MCF 10A (cell line): ENCODE measurements at places on chromosomes 2 and 18.

GRCh38 chr2:13035866-13036265, 319.1 kb downstream of the TRIB2 start:
- DNase-seq = no peak

DNA sequence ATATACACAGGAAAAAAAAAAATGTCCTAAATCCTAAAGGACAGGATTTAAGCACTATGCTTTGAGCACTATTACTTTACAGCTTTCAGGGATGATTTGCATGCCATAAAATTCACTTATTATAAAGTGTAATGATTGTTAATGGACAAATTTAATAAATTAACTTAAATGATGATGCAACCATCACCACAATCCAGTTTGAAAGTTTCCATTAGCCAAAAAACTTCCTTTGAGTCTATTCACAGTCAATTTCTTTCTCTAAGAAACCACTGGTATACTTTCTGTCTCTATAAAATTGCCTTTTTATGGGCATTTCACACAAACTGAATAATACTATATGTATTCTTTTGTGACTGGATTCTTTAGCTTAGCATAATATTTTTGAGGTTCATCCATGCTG, 111.1 kb upstream of the RIOK3 start:
- DNase-seq = no peak

DNA sequence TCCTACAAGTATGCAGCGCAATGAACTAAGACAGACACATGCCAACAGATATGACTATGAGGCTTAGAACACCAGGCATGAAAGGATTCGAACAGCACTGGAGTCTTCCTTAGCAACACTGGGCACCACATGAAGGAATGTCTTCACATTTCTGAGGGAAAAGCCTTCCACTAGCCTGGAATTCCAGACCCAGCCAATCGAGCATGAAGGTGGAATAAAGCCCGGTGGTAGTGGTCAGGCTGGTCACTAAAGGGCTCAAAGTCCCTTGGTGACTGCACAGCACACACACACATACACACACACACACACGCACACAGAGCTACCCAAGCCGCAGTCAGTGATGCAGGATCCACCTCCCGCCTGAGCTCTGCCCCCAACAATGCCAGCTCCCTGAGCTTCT, 19.7 kb upstream of the SFXN5 start:
- no peak for DNase-seq

DNA sequence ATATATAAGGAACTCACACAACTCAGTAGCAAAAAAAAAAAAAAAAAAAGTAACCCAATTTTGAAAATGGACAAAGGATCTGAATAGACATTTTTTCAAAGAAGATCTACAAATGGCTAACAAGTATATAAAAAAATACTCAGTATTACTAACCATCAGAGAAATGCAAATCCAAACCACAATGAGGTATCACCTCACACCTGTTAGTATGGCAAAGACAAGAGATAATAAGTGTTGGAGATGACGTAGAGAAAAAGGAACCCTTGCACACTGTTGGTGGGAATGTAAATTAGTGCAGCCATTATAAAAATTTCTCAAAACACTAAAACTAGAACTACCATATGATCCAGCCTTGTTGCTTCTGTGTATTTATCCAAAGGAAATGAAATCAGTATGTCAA, 5.8 kb upstream of the CNDP1 start:
- DNase-seq = no peak
